Fibroblast of lung (primary cell): ENCODE measurements at places on chromosomes 5 and 9. TPM values are rescaled to one million over a fixed set of nuclear protein-coding genes. Genes with fewer than 3 reads are reported as not detected.

LRRC19 gene
- total RNA-seq, result not detected in 2 replicates

TPPP gene
- total RNA-seq, result 0.17 and 0.26 TPM in 2 replicates

SLC6A19 gene
- total RNA-seq, result not detected in 2 replicates

FAM200C gene
- 4.9 and 5.3 TPM in 2 replicates for total RNA-seq
